Ascending aorta (tissue), 2 donors: ENCODE measurements at places on chromosomes 11 and 22. TPM values are rescaled to one million over a fixed set of nuclear protein-coding genes. Genes with fewer than 3 reads are reported as not detected.

The TRAF6 gene
- total RNA-seq = 4.8 TPM

The PLEKHB1 gene
- total RNA-seq = 3.5 TPM

The NRXN2 gene
- total RNA-seq = 26.0 TPM

The TMPRSS13 gene
- total RNA-seq = not detected

The KRTAP5-11 gene
- not detected for total RNA-seq

The CARD16 gene
- total RNA-seq = 15.5 TPM

The PHF21B gene
- not detected for total RNA-seq

The USP35 gene
- 34.0 TPM for total RNA-seq

The RFPL3 gene
- not detected for total RNA-seq

The SLC25A45 gene
- total RNA-seq = 11.4 TPM

The IL17REL gene
- total RNA-seq = not detected

The KCNJ1 gene
- total RNA-seq = not detected

The TRIM48 gene
- total RNA-seq = not detected
